ENCODE measurements at places on chromosomes 2 and 18.

GRCh38 chr2:73516033-73516432 lies 126.2 kb downstream of the NAT8 start:
- DNase-seq: no peak

- DNase-seq: no peak
Observed at GRCh38 chr18:23735021-23735464, 45.8 kb downstream of the LAMA3 start.

DNA sequence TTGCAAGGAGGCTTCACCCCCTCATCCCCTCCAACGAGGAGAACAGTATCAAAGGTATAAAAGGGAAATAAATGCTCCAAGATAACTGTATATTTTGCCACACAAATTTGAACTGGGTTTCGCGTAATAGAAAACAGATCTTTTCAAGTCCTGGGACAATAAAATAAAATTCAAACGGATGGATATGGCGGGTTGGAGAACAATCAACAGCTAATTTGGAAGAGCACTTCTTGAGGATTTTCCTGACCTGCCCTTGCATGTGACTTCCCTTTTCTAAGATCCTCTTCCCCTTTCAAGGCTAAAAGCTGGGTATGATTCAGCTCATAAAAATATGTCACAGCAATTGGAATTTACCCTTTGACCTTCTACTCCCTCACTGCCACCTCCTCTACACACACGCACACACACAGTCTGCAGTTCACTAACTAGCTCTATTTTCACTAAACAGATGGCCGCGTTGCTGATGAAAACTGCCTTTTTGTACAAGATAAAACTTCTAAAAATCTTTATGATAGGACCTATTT lies 386.9 kb downstream of the FIGN start:
- DNase-seq: peak; percentile 40

DNA sequence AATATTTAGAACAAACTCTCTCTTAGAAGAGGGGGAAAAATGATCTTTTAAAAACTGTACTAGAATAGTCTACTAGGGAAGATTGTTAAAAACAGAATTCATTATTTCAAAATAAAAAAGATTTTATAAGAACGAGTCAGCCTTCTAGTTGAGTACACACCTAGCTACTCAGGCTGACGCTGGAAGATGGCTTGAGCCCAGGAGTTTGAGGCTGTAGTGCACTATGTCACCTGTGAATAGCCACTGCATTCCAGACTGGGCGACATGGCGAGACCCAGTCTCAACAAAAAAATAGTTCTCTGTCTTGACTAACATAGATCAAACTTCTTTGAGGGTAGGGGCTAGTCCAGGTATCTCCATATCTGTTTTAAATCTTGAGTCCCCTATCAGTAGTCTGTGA lies 33.9 kb downstream of the ERLEC1 start:
- DNase-seq: no peak

GRCh38 chr2:112985090-112985489 lies 7.3 kb downstream of the IL36G start:
- no peak for DNase-seq

DNA sequence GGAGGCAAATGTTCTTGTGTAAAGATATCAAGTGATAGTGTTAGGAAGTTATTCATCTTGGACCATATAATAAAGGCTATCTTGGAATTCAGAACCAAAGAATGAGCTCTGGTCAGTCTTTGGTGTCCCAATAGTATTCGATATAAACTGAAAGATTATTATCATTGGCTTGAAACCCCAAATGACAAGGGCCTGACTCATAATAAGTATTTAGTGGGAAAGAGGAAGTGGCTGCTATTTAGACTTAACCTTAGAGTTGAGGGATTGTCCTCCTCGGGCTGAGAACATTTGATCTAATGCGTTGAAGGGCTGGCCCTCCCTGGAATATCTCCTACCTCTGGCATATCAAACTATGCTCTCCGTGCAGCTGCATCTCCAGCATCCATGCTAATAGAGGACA lies 67.5 kb downstream of the CDH20 start:
- no peak for DNase-seq

DNA sequence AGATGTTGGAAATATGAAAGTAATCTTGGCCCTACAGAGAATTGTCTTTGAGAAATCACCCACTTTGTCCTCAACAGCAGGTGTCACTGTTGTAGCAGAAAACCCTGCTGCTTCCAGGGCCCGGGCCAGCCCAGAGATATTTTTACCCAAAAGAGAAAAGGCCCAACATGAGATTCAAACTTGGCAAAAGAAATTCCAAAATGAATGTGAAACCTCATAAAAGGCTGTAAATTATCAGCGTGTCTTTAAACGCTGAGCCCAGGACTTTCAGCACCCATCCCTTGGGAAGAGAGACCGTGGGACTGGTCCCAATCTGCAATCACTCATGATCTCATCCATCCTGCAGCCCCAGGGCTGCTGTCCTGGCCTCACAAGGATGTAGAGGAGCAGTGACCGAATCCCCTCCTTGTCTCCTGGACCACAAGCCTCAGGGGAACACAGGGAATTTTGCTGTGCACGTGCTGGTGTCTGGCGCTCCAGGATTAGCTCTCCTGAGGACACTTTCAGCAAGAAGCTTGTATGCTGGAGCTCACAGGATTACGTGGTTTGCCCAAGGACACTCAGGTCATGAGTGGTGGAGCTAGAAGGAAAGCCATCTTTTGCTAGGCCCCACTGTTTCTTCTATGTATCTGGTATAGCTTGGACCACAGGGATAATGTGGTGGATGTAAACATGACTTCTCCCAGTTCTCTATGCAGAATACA lies 202.1 kb downstream of the RNF144A start:
- peak; percentile 15 for DNase-seq

DNA sequence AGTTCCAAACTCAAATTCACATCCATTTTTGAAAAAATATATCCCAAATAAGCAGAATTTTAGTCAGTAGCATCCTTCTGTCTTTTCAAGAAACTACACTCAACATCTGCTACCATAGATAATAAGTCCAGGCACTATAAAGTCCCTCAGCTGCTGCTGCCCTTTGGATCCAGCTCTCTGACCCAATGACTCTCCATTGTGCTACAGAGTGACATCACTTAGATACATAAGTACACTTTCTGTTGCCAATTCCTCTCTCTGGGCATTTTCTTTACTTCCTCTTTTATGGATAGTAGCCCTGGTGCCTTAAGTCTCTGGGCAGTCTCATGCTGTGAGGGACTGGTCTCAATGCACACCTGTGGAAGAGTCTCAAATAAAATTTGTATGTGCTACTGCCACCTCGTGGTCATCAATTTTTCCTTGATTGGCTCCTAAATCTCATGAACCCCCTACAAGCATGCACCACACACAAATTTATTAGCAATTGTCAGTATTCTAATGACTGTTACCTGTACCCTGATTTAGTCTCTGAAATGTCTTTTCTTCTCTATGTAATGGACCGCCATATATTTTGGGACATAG lies 219.2 kb downstream of the LRP1B start:
- DNase-seq: no peak

DNA sequence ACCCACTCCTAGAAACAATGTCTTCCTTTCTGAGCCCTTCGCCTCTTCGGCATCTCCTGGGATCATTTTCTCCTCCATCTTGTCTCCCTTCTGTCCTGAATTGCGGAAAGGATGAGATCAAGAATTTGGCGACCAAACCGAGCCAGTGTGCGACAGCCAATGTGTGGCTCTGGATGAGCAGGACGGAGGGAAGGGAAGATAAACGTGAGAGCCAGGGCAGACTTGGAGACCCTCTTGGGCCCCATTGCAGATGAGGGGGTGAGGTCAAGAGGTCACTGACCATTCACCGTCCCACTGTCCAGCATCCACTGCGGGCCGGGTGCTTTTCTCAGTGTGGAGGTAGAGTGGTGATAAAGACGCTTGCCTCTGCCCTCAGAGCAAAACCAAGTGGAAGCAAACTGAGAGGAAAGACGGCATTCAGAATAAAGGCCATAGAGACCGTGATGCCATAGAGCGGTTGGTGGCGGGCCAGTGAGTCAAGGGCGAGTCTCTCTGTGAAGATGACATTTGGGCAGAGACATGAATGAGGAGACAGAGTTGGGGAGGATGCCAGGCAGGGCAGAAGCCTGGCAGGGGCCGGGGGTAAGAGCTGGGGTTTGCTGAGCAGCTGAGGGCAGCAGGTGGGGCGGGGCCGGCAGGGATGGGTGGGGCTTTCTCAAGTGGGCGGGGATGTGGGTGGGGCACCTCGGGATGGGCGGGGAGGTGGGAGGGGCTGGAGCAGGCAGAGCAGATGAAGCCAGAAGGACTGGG lies 55.6 kb downstream of the ACAA2 start:
- DNase-seq: no peak

GRCh38 chr18:2926528-2926927 lies 79.7 kb downstream of the EMILIN2 start:
- DNase-seq: no peak

GRCh38 chr2:12062053-12062395 lies 315.6 kb downstream of the LPIN1 start:
- no peak for DNase-seq

DNA sequence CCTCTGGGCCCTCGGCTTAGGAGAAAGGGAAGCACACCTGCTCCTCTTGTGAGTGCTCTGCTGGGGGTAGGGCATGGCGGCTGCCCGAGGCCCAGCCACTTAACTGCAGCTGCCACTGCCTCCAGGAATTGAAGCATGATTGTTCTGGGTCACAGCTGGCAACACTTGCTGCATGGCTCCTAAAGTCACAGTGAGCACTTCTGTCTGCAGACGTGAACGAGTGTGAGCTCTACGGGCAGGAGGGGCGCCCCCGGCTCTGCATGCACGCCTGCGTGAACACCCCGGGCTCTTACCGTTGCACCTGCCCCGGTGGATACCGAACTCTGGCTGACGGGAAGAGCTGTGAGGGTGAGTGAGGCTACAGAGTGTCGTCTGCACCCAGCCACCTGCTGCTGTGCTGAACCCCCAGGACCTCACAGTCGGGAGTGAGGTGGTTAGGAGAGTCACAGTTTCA lies 44.4 kb downstream of the FBLN7 start:
- peak; percentile 53 for DNase-seq

GRCh38 chr2:11140492-11140891 lies 14.8 kb upstream of the SLC66A3 start:
- DNase-seq: no peak

DNA sequence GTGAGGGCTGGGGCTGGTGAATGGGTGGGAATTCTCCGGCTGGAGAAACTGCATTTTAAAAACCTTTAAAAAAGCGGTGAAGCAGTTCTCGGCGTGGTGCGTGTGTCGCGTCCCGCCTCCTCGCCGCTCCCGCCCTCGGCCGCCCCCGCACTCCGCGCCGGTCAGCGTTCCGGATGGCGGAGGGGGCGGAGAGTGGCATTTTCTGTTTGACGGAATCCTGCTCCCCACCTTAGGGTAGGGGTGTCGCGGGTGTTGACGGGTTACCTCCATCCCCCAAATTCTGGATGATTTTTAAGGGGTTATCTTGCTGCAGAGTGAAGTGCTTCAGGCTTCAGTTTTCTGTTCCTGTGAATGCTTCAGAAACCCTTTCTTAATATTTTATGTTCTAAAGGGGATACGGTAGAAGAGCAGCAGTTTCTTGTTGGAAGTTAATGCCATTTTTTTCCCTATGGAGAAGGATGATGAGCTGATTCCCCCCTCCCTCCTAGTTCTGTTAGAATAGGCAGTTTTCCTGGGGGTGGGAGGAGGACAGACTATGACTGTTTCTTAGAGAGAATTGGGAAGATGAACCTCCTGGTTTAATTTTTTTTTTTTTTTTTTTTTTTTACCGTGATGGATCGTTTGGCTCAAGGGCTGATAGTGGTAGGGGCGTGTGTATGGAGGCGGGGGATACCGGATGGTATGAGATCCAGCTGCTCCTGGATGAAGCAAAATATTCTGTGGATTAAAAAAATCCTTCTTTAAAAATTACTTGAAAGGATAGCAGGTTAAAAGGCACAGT lies 756 bp downstream of the ABI2 start:
- DNase-seq: peak; percentile 83

DNA sequence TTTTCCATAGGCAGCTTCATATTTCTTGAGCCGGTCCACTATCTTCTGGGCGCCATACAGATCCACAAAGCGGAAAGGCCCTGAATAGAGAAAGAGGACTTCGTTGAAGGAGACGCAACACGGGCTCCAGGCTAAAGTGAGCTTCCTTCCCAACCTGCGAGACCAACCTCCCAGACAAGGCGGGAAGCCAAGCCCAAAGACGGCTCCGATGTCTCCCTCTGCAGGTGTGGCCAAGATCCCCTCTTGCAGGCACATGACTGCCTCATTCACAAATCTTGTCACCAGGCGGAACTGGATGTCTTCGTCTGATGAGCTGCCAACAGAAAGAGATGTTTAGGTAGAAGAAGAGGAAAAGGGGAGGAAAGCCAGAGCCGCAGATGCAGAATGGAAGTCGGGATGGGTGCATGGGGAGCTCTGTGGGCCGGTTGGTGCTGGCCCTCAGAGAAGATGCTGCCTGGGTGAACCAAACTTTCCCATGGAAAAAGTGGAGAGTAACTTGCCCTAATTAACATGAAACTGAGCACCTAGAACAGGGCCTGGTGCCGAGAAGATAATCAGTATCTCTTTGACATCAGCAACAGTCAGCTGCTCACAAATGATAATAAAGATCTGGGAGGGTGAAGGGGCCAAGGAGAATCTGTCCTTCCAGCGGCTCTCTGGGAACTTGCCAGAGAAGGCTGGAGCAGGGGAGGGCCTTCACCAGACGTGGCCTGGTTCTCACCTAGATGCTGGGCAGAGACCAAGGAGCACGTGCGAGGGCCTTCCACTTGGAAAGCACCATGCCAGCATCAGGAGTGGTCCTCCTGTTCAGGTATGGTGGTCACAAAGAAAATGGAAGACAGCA lies 18.6 kb downstream of the GAREM2 start:
- no peak for DNase-seq

- no peak for DNase-seq
Observed at GRCh38 chr2:179703702-179704101, 157.7 kb downstream of the ZNF385B start.

GRCh38 chr18:49621301-49621700 lies 59.4 kb downstream of the LIPG start:
- no peak for DNase-seq

GRCh38 chr2:222393733-222394267 lies 30.5 kb upstream of the SGPP2 start:
- no peak for DNase-seq

DNA sequence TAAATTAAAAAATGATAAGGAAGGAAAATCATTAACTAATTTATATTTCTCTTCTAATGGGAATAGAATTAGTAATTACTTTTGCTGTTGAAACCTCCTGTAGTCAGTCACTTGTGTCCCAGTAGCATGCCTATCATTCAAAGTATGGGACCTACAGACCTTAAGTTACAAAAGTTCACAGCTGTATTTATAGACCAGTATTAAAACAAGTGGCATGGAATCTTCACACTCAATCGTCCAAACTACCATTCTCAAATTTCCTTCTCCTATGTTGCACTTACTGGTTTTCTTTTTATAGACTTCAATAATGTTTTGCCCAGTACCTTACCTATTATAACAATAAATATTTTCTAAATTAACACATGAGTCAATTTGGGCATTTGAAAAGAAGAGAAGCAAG lies 639.9 kb downstream of the ERBB4 start:
- no peak for DNase-seq

DNA sequence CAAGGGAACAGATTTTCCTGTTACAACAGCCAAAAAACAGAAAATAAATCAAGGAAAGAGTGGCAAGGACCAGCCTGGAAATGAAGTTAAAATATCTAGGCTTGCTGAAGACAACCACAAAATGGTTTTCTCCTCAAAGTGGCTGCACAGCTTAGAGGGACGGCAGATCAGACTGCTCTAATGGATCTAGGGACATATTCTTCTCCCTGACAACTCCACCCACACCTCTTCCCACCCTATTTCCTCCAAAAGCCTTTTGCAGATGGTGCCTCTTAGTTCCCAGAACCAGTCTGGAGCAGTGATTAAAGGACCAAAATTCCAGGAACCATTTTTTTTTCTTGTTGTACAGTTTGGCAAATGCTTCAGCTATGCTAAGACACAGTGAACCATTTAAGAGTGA lies 220.2 kb upstream of the SIX2 start:
- DNase-seq: no peak
